ENCODE measurements at places on chromosomes 5 and 9.

DNA sequence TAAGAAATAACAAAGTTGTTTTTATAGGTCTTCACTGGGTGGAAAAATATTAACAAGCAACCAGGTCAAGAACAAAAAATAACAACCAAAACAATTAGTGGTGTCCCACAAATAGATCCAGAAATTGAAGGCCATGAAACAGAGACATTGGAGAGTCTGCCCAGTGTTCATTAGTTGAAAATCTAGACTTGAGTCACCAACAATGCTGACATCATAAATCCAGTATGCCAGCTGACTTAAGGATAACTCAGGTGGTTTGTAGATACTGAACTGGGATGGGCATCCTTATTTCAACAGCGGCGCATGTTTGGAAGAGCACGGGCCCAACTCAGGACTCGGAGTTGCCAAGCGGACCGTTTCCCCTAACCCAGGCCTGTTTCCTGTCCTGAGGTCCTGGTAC, 80.7 kb upstream of the TNFAIP8 start:
- peak; percentile 72 for DNase-seq

- no peak for DNase-seq
These were observed 526.4 kb downstream of the NR2F1-AS1 start for GRCh38 chr5:93054424-93055163.

DNA sequence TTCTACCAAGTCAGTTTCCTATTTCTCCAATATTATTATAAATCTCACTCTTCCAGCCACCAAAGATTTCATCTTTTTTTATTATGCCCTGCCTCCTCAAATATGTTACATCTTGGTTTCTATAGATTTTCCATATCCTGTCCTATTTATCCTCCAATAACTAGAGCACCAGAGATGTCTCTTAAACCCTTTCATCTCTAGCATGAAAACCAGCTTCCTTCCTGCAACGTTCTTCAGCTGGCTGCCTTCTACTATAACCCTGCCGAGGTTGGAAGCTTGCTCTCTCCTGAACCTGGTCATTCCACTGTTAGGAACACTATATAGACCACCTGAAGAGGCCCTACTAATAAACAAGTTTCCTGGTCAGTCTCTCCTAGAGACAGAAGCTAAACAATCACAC, 27.9 kb downstream of the FAM169A start:
- DNase-seq = no peak

DNA sequence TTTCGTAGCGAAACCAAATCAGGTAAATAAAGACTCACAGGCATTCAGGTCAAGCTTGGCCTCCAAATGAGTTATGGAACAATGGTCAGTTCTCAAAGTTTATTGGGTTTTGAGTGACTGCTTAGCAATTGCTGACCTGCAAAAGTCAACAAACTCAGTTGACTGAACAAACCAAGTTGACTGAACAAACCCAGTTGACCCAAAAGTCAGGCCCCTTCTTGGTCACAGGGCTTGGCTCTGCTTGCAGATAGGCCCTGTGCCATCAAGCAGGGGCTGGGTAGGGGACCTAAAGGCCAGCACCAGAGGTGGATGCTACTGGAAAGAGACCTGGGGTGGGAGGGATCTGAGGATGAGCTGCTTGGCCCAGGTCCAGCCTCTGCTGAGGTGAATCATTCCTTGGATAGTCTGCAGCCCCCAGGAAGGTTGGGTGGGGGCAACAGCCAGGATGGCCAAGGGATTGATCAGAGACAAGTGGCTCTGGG, 64.6 kb downstream of the GADD45G start:
- DNase-seq = no peak

DNA sequence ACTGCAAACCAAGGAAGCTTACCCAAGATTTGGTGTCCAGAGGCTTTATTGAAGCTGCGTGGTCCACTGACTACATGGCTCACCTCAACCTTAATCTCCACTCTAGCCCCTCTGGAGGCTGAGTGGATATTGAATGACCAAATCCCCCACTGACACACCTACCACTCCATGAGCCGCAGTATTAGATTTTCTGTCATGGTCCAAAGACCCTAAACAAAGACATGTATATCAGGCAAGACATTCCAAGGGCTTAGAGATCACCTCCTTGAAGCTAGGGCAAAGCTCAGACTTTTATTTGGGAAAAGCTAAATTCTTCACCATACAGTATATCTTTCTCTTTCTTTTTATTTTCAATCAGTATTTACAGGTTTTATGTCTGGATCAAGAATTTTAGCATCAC, 346.2 kb upstream of the CTNND2 start:
- no peak for DNase-seq

DNA sequence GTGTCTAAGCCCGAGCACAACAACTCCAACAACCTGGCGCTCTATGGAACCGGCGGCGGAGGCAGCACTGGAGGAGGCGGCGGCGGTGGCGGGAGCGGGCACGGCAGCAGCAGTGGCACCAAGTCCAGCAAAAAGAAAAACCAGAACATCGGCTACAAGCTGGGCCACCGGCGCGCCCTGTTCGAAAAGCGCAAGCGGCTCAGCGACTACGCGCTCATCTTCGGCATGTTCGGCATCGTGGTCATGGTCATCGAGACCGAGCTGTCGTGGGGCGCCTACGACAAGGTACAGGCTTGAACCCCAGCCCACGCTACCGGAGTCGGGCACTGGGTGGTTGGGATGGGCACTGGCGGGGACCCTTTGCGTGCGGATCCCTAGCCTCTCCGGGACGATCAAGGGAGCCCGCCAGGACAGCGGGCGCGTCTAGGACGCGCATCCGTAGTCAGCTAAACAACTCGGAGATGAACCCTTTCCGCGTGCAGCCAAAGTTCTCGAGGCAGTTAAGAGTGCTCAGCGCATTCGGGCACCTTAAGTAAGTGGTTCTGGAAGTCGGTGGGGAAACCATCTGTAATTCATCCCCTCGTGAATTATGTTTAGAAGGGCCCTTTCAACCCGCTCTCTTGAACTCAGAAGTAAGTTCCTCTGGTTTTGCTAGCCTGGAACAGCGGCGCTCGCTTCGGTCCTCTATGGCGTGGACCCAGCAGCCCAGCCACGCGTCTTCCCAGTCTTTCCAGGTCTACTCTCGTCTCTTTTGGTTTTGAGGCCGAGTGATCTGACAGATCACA, 1.3 kb downstream of the KCNN2 start:
- DNase-seq = no peak

DNA sequence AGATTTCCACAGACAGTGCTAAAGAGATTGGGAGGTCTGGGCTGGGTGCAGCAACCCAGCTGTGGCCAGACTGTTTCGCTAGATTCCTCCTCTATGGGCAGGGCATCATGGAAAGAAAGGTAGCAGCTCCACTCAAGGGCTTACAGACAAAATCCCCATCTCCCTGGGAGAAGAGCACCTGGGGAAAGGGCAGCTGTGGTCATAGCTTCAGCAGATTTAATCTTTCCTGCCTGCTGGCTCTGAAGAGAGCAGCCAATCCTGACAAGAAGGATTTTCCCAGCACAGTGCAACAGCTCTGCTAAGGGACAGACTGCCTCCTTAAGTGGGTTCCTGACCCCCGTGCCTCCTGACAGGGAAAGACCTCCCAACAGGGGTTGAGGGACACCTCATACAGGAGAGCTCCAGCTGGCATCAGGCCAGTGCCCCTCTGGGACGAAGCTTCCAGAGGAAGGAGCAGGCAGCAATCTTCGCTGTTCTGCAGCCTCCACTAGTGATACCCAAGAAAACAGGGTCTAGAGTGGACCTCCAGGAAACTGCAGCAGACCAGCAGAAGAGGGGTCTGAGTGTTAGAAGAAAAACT, 1379.3 kb upstream of the ACO1 start:
- DNase-seq = no peak

DNA sequence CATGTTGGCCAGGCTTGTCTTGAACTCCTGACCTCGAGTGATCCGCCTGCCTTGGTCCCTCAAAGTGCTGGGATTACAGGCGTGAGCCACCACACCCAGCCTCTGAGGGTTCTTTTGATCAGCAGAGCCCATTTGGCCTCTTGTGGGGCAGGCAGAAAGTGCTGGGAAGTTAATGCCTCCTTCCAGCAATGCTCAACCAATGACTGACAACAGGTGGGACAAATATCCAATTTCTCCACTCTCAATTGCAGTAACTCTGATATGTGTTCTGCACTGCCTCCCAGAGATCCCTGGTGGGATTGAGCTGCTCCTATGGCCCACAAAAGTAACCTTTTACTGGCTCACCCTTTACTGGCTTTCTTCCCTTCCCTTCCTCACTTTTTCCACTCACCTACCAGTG, 79.9 kb upstream of the APC start:
- no peak for DNase-seq

GRCh38 chr9:85157772-85158171, 488.2 kb downstream of the NTRK2 start:
- no peak for DNase-seq

DNA sequence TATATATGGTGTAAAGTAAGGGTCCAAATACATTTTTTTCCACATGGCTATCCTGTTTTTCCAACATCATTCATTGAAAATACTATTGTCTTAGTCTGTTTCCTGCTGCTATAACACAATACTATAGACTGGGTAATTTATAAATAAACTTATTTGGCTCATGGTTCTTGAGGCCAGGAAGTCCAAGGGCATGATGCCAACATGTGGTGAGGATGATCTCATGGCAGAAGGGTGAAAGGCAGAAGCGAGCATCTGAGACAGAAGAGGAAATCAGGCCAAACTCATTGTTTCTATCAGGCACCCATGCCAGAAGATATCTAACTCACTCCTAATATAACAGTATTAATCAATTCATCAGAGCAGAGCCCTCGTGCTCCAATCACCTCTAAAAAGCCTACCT, 42.6 kb downstream of the ANKRD55 start:
- peak; percentile 64 for DNase-seq

- no peak for DNase-seq
These were observed 177.8 kb downstream of the TTLL11 start for GRCh38 chr9:121915304-121915625.

- peak; percentile 66 for DNase-seq
These were observed 129.0 kb downstream of the COL23A1 start for GRCh38 chr5:178461004-178461730.

DNA sequence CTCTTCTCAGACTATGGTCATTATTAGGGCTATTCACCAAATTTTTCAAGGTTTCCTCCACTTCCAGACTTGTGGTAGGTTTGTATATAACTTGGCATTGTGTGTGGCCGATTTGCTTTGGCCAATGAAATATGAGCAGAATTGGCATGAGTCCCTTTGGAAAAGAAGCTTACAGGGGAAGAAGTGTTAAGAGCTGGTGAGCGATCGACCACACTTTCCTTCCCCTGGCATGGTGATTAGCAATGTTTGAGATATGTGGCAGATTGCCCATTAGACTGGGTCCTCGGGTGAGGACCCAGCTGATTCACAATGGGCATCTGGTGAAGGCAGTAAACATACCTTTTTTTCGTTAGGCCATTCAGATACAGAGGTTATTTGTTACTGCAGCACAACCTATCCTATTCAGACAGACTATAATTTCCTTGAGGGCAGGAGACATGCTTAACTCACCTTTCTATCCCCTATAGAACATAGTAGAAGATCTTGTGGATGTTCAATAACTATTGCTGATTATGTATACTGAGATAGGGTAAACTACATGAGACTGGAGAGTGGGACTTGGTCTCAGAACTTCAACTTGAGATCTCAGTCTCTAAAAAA, 62.8 kb upstream of the KLF9 start:
- DNase-seq = peak; percentile 44

DNA sequence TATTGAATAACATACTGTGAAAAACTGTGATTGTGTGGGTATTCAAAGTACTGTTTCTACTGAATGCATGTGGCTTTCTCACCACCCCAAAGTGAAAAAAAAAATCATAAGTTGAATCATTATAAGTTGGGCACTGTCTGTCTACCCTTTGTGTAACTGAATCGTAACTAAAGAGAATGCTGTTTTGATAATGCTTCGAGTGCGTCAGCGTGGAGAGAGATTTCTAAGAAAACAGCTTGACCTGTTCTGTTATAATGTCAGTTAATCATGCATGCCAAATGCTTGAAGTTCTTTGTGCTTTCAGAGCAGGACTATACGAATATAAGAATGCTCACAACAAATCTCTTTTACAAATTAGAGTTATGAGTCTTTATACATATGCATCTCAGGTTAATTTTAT, 148.8 kb upstream of the SGCD start:
- DNase-seq = no peak

DNA sequence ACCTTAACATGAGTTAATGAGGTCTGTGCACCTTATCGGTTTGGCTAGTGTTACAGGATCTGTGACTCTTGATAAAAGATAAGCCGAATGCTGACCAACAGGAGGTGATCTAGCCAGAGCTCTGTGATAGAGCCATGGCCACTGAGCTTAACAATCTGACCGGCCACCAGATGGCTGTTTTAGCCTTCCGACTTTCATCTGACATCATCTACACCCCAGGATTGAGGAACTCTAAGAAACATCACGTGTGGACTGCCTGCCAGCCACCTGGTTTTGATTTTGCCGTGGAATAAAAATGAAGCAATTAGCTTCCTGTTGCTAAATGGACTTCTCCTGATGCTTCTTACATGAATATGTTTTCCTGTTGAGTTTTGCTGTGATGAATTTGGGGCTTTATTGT, 281.3 kb downstream of the CEMIP2 start:
- DNase-seq = no peak

DNA sequence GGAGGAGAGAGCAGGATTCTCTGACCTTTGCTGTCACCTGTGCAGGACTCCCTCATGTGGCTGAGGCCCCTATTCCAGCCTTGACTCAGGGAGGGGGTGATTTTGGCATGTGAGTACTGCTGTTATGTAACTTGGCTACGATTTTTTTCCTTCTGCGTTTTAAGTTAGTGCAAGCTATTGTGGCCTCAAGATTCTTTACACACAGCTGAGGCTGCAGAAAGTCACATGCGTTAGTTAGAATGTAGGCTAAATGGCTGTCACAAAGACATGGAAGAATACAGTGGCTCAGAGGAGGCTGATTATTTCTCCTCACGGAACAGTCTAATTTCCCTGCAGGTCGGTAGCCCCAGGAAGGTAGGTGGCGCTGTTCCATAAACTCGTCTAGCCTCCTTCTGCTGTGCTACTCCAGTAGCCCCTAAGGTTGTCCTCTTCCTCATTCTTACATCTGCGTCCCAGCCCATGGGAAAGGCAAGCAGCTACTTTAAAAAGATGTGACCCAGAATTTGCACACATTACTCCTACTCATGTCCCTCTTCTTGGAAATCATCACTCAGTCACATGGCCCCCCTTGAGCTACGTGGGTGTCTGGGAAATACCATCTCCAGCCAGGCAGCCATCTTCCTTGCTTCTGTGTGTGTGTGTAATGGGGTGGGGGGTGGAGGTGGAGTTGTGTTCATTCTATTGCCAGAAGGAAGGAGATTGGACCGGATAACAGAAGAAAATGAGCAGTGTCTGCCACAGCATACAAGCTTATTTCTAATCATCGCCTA, 486.6 kb downstream of the CCDC171 start:
- no peak for DNase-seq

- DNase-seq = no peak
These were observed 67.4 kb downstream of the GNAQ start for GRCh38 chr9:77964258-77964657.

GRCh38 chr9:34715639-34716215, 5.8 kb upstream of the CCL21 start:
- no peak for DNase-seq
